HEK293T (cell line): ENCODE measurements at places on chromosomes 5 and 9.
A peak's percentile ranks its signal among the peaks of the same experiment; 100 is the strongest.

- no peak for DNase-seq
Observed at GRCh38 chr5:16529306-16529705, 63.7 kb upstream of the ZNF622 start.

DNA sequence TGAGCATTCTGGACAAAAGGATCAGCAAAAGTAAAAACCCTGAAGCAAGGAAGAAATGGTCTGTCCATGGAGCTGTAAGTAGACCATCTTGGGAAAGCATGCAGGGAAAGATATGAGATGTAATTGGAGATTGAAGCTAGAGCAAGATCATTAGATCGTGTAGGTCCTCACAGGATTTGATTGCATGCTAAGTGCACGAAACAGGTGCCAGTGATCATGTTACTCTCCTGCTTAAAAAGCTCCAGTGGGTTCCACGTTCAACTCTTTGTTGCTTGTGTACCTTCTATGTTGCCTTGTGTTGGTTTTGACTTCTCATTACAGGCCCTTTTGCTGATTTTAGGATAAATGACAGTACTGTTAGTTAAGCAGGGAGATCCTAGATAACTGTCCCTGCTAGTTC, 442.0 kb downstream of the DMRT2 start:
- no peak for DNase-seq

GRCh38 chr9:94867842-94868312, 141.4 kb downstream of the AOPEP start:
- DNase-seq = no peak

DNA sequence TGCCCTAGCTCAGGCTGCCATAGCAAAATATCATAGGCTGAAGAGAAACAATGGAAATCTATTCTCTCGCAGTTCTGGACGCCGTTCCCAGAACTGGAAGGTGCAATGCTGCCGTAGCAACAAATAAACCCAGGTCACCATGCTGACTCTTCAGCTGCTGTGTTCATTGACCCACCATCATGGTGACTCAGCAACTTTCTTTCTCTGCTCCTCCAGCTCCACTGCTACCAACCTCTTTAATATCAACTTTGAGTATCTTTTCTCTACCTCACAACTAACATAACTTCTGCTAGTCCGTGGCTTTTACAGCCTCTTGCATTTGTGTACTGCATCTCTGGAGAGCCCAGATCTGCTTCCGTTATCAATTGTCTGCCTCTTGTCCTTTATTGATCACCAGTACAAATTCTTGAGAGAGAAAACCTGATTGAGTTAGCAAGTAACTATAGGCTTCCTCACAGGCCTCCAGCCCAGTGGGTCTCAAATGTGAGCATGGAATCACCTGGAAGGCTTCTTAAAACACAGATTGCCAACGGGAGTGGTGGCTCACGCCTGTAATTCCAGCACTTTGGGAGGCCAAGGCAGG, 47.3 kb upstream of the SLC30A5 start:
- DNase-seq = no peak

- DNase-seq = no peak
Observed at GRCh38 chr9:72958485-72959281, 5.8 kb upstream of the ALDH1A1 start.

DNA sequence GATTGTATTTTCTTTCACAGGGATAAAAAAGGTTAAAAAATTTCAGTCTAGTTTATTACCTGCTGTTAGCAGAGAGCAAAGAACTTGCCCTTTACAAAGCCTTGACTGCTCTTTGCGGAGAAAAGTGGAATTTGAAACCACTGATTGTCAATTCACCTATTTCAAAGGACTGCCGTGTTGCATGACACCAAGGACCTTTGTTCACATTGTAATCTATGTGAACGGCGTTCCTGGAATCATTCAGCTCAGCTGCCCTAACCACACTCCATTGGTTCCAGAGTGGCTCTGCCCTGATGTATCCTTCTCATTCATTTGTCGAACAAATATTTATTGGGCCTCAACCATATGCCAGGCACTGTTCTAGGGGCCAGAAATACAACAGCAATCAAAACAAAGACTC, 377.5 kb upstream of the RFX3 start:
- no peak for DNase-seq

- DNase-seq = peak; percentile 61
Observed at GRCh38 chr5:163695830-163696578, 190.6 kb downstream of the MAT2B start.

GRCh38 chr5:145101246-145101645, 733.9 kb downstream of the PRELID2 start:
- DNase-seq = peak; percentile 9

GRCh38 chr9:127971357-127972235, 9.2 kb downstream of the EEIG1 start:
- DNase-seq = no peak

DNA sequence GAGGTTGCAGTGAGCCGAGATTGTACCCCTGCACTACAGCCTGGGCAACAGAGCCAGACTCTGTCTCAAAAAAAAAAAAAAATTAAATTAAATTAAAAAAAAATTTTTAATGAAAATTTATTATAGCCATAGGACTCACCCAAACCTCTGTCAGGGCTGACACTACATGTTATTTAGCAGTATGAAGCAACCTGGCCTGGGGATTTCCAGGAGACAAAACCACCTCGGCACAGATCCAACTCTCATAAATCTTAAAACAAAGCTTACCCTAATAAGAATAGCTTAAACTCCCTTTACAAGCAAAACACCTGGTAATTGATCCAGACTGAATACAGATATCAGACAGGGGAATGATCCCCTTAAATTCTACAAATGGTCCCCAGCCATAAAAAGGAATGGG, 38.4 kb downstream of the PPP1R2B start:
- DNase-seq = no peak

GRCh38 chr9:95090023-95090791, 227.3 kb downstream of the FANCC start:
- no peak for DNase-seq

DNA sequence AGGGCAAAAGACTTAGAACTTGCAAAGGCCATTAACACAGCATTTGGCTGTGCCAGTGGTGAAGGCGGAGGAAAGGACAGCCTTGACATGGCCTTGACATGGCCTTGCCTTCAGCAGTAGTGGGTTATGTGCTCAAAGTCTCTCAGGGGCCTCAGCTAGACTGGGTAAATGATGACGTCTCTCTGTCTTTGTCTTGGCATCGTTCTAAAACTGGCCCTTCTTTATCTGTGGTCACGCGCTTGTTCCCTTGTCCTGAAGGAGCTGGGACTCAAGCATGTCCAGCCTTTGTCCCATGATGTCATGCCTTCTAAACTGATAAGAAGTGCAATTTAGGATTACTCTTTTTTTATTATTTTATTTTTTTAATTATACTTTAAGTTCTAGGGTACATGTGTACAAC, 88.7 kb upstream of the ATP10B start:
- no peak for DNase-seq

DNA sequence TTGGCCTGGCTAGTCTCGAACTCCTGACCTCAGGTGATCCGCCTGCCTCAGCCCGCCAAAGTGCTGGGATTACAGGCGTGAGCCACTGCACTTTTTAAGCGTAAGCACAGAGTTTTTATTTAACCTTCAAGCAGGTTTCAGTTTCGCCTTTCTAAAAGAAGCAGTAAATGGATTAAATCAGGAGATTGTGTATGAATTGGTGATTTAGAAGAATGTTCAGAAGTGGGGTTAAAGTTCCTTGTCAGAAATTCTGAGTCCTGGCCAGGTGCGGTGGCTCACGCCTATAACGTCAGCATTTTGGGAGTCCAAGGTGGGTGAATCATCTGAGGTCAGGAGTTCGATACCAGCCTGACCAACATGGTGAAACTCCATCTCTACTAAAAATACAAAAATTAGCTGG, 12.2 kb downstream of the HSPA4 start:
- DNase-seq = no peak

DNA sequence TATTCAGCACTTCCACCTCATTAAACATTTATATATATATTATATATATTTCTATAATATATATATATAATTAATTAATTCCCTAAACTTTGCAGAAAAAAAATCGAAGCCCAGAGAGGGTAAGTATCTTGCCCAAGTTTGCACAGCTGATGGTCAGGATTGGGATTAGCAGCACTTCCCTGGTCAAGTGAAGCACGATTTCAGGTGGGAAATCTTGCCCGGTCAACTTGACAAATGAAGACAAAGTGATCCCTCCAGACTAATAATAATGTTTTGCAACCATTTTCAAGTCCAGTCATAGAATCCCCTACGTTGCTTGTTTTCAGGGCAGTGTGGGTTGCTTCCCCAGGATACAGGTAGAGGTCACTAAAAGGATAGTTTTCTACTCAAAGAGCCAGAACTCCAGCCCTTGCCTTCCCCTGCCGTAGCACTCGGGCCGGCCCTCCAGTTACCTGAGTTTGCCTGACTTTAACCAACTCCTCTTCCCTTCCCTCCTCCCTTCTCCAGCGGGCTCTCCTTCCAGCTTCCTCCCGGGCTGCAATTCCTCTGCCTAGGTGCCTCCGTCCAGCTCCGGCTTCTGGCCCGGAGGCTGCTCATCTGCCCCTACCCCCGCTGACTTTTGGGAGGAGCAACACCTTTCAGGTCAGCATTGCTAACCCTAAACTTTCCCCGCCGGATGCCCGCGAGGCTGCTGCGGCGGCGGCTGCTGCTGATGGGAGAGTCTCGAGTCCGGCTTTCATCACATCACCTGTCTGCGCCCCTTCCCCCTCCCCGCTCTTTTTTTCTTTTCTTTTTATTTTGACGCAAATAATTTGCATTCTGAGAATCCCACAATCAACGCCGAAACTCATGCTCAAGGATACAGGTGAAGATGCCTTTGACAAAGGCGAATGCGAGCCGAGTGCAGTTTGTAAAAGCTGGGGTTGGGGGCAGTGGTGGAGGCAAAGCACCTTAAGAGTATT, 930 bp downstream of the PRLR start:
- peak; percentile 25 for DNase-seq

DNA sequence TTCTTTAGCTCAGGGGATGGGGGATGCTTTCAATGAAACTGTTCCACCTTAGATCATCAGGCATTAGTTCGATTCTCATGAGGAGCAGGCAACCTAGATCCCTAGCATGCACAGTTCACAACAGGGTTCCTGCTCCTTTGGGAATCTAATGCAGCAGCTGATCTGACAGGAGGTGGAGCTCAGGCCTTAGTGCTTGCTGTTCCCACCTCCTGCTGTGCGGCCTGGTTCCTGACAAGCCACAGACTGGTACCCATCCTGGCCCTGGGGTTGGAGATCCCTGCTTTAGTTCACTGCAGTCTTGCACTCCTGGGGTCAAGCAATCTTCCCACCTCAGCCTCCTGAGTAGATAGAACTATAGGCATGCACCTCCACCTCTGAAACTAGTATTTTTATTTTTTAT, 1369.8 kb upstream of the NUDT12 start:
- DNase-seq = no peak

DNA sequence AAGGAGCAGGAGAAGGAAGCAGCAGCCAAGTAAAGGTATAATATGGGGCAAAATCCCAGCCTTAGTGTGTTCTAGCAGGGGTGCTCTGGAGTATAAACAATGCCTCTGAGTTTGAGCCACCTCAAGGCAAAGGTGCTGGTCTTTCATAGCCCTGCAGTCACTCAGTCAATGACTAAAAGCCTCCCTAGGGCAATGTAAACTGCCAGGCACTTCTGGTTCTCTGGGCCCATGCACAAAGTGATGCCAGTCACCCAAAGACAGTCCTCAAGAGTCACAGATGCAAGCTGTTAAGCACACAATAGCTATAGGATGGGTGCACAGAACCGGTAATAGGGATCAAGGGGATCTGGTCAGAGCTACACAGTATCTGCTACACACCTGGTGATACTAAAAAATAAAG, 12.6 kb downstream of the ZBTB5 start:
- DNase-seq = no peak

GRCh38 chr9:134396258-134396742, 70.0 kb downstream of the RXRA start:
- DNase-seq = no peak

GRCh38 chr5:79183617-79184016, 52.3 kb upstream of the JMY start:
- DNase-seq = no peak

GRCh38 chr5:151284392-151284967, 19.1 kb downstream of the SLC36A3 start:
- peak; percentile 16 for DNase-seq

DNA sequence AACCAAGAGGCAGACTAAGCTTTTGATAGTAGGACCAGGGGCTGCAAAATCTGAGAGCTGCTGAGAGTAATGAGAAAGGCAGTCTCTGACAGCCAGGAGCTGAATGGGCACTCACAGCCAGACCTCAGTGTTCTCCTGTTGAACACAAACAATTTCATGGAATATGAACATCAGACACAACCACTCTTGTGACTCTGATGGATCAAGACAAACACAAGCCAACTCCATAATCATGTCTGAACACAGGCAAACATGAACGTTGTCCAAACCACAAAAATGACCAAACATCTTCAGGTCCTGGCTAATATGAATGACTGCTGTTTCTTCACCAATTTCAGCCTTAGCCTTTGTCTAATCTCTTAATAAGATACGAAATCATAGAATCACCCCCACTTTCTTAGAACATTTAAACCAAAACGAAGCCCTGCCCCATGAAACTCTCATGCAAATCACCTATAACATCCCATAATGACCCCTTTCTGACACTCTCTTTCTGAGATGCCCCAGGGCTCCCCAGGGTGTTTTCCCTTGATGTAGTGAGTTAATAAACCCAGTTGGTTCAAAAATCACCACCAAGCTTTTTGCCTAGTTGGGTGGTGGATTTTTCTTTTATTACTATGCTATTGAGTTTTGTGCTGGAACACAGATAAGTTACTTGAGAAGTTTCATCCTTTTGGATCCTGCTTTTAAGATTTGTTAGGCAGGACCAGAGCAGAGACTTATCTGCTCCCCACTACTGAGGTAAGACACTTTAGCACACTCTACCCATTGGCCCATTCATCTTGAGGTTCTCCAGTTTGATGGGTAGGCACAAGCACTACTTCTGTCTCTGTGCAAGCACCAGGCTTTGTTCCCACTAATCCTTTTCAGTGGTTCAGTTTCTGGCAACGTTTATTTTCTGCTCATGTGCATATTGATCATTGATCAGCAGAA, 5.9 kb upstream of the ERAP2 start:
- DNase-seq = no peak

- no peak for DNase-seq
Observed at GRCh38 chr5:172855597-172856292, 21.7 kb downstream of the ERGIC1 start.

DNA sequence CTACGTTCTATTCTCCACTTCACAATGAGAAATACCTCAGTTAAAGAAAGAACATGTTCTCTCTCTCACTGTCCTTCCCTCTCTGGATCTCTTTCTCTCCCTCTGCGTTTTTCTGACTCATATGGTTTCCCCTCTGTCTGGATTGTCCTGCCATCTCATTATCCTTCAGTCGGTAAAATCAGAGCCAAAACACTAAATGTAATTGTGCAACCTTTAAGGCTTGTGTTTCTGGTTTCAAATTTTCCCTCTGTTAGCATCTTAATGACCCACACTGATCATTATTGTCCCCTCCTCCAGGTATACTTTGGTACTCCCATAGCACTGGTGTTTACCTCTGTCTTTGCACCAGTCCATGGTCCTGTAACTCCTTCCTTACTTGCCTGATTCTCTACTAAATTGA, 509.4 kb upstream of the C9orf72 start:
- DNase-seq = no peak

GRCh38 chr5:6201631-6202030, 176.7 kb downstream of the MED10 start:
- DNase-seq = no peak
